ENCODE measurements at places on chromosomes 1 and 21.

DNA sequence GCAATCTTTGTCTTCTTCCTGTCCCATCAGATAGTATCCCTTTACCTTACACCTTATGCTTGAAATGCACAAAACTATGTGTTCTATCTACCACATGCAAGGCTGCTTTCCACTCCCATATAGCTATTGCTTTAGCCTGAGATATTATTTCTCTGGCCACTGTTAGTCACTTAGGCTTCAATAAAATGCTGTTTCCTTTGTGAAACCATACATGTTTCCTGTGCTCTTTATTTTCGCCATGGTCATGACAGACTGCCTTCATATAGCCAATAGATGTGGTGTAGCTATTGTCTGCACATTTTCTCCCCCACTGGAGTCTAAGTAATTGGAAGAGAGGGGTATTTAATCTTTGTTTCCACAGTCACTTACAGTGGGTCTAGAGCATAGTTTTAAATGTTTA lies 108.4 kb downstream of the GREM2 start:
- DNase-seq: no peak

DNA sequence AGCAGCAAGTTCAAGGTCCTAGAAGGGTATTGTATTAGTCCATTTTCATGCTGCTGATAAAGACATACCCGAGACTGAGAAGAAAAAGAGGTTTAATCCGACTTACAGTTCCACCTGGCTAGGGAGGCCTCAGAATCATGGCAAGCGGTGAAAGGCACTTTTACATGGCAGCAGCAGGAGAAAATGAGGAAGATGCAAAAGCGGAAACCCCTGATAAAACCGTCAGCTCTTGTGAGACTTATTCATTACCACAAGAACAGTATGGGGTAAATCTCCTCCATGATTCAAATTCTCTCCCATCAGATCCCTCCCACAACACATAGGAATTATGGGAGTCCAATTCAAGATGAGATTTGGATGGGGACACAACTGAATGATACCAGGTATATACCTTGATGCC lies 409.5 kb downstream of the NTNG1 start:
- DNase-seq: no peak

DNA sequence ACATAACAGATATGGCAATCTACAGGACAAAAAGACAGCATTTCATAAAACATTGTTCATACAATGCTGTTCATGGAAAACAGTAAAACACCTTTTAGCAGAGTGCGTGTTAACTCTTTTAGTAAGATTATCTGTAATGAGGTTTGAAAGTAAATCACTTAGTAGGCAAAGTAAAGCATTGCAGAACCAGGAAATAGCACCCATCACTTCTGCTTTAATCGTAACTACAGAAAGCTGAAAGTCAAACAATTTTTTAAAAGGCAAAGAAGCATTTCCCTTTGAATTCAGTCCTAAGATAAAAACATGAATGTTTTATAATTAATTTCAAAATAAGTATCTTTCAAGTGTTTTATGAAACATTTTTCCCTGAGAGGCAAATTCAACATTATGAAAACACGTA lies 63.3 kb upstream of the RNF11 start:
- no peak for DNase-seq

DNA sequence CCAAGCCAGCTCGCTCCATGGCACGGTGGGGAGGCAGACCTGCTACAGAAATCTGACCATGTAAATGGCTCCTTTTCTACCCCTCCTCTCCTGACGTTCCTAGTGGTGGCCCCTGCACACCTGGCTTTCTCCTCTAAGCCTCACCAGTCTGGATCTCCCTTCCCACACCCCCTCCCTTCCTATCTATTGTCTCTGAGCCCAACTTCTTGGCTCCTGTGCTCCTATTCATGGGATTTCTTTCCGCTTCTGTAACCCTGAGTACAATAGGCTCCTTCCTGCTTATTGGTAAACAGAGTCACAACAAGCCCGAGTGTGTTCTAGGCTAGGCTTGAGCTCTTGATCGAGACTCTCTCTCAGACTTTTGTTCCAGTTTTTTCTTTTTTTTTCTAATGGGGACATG lies 17.6 kb downstream of the OPTC start:
- DNase-seq: no peak

DNA sequence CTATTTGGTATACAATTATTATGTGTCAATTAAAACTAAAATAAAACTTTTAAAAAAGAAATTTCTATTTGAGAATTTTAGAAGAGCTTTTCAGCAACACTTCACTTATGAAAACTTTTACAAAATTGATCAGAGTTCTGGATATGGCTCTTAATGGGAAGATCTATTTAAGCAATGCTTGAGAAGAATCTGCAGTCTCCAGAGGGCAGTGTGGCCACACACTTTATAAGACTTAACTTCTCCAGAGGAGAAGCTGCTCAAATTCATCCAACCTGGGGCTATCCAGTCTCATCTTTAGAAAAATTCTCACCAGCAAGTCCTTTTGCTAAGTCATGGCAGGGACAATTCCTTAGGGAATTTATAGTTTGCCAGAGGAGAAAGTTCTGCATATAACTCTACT lies 25.2 kb upstream of the AGO1 start:
- peak; percentile 27 for DNase-seq

DNA sequence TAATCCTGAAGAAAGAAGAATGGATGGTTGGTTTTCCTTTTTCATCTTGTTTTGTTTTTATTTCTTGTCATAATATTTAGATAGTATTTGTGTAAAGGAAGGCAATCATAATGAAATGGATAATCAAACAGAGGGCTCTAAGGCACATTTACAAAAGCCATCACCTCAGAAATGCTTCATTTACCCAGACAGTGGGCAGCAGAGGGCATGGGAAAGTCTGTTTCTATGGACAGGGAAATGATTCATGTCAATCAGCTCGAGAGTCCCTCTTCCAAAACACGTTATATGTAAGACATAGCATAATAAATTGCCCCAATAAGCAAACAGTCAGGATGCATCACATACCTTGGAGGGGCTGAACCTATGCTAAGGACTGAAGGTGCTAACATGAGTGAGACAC lies 426.1 kb downstream of the PLPP3 start:
- no peak for DNase-seq

- no peak for DNase-seq
Observed at GRCh38 chr1:220341126-220341525, 68.9 kb upstream of the RAB3GAP2 start.

DNA sequence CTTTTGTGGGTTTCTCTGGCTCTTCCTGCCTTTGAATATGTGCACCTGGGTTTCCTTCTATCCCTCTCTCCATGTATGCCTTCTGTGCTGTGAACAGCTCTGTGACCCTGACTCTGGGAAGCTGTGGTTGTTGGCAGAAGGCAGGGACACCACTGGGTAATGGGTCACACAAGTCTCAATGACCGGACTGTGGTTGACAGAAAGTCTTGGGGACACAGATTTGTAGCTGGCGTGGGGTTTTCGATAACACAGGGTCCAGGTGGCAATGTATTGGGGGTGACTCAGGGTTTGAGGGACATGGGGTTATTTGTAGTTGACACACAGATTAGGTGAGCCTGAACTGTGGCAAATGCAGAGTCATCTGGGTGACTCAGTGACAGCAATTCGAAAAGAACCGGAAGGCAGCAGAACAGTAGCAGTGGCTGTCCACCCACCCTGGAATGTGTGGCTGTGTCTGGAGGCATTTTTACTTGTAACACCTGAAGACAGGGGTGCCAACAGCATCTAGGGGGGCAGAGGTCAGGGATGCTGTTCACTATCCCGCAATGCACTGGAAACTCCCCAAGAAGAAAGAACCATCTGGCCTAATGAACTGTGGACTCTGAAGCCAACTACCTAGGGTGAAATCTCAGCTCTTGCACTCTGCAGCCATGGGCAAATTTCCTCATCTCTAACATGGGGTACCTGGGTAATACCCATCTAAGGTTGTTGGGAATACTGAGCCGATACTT lies 13.0 kb upstream of the SLC6A9 start:
- no peak for DNase-seq

- DNase-seq: no peak
Observed at GRCh38 chr1:145688328-145688727, 18.8 kb downstream of the PDZK1 start.

DNA sequence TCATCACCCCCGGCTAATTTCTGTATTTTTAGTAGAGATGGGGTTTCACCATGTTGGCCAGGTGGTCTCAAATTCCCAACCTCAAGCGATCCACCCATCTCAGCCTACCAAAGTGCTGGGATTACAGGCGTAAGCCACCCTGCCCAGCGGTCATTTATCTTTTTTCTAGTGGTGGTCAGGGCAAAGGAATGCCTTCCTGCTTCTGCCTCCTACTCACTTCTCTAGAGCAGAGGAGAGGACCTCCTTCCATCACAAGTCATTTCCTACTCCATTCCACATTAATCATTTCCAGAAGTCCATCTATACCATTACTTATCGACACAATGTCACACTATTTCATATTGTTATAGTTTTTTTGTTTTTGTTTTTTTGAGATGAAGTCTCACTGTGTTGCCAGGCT lies 13.3 kb downstream of the FBXO42 start:
- DNase-seq: no peak

DNA sequence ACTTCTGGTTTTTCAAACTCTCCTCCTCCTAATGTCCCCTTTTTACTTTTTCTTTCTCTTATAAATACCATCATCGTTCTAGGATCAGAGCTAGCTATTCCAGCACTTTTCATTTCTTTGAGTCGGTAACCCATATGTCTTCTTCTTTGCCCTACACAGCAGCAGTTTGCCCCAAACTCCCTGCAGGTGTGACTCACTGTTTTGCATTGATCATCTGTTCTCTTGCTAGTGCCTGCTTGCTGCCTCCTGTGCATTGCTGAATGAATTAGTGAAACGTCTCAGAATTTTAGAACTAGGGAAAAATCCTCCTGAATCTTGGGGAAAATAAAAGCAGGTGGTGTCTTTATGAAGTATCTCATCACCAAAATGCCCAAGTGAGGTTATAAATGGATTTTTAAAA lies 21.7 kb downstream of the KCNK2 start:
- peak; percentile 8 for DNase-seq

GRCh38 chr1:89557956-89558355 lies 33.3 kb downstream of the LRRC8B start:
- DNase-seq: no peak

DNA sequence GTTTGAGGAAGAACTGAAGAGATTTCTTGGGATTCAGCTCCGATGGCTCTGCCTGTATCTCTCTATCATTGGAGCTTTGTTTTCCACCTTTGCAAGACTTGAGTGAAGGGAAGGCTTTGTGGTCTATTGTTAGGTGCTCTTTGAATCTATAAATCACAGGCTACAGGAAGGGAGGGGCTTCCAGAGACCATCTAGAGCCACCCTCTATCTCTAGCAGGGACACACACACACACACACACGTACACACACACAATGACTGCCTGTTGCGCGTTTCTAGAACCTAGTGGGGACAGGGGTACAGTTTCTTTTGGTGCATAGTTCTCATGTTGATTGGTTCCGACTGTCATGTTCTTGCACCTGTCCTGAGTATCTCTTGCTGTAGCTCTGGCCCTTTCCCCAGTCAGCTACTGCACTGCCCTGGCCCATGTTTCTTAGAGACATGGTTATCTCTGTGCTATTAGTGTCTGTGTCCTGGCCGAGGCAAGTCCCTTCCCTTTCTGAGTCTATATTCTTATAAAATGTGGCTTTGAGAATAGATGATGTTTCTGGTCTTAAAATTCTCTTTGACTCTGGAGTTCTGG lies 60.7 kb downstream of the MAN1C1 start:
- DNase-seq: no peak

DNA sequence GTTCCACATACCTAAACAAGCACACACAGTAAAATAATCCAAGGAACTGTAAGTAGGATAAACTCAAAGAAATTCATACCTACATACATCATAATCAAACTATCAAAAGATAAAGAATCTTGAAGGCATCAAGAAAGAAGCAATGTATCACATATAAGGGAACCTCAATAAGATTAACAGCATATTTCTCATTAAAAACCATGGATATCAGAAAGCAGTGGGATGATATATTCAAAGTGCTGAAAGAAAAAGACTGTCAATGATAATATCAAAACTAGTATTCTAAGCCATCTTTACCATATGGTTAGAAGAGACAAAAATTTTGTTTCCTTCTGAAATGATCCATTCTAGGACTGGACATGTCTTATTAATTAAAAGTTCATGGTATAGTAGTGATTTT lies 37.1 kb upstream of the ADAM30 start:
- DNase-seq: no peak

- DNase-seq: no peak
Observed at GRCh38 chr1:3135073-3135702, 66.2 kb downstream of the PRDM16 start.

- no peak for DNase-seq
Observed at GRCh38 chr1:113691184-113691583, 68.1 kb downstream of the PHTF1 start.

GRCh38 chr1:13964768-13965167 lies 264.8 kb downstream of the PRDM2 start:
- no peak for DNase-seq

DNA sequence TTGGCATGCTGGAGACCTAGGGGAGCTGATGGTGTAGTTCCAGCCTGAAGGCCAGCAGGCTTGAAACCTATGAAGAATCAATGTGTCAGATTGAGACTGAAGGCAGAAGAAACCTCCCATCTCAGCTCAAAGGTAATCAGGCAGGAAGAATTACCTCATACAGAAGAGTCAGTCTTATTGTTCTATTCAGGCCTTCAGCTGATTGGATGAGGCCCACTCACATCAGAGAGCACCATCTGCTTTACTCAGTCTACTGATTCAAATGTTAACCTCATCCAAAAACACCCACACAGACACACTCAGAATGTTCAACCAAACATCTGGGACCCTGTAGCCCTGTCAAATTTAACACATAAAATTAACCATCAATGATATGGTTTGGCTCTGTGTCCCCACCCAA lies 13.7 kb upstream of the CCN1 start:
- DNase-seq: no peak

- DNase-seq: peak; percentile 73
Observed at GRCh38 chr1:47192458-47193384, 2.9 kb upstream of the PDZK1IP1 start.

Measured in ACHN (cell line).